ENCODE measurements at places on chromosomes 2 and 18.

DNA sequence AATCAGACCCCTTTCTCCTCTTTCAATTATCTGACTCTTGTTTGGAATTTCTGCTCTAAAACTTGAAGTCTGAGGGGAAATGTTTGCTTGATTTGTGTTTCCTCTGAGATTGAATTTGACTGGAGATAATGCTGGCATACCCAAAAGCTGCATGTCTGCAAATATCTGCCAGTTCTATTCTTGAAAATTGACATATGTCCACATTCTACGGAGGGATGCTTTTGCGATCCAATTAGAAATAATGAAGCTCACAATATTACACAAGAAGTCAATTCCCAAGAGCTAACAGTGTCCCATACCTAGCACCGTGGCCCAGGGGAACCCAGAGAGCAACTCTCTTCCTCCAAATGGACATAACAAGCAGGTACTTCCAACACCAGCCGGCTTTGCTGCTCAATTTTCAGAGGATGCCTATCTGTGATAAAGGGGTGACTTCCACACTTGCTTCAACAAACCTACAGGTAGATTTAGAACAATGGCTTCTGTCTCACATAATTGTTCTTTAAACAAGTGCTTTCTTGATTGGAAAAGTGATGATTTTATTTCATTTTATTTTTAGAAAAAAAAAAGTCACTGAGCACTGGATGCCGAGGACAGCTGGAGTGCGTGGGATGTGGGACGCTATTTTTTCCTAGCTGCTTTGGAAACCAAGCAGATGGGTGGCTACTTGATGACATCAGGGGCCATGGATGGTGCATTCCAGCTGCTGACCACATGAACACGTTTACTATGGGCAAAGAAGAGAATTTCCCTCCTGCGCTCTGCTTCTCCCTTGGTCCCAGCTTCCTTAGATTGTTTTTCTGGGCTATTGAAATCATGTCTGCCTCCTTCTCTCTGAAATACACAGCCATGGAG, 488.9 kb downstream of the RNF144A start:
- DNase-seq: no peak

- no peak for DNase-seq
Measured at GRCh38 chr2:54285451-54285850, 29.4 kb upstream of the TSPYL6 start.

DNA sequence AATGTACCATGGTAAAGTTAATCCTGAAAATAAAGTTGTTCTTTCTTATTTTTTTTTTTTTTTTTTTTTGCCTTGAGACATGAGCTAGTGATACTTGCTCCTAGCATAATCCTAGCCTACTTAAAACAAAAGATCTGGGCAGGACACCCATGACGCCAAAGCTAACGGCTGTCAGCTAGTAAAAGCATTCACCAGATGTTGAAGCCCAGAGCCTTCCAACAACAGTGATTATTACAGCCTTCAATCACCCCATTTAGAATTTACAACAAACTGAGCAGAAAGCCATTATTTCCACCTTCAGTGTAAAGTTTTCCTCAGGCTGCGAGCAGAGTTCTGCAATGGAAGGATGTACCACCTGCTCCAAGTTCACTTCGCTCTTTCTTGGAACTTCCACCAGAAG, 259.5 kb downstream of the SP3 start:
- no peak for DNase-seq

DNA sequence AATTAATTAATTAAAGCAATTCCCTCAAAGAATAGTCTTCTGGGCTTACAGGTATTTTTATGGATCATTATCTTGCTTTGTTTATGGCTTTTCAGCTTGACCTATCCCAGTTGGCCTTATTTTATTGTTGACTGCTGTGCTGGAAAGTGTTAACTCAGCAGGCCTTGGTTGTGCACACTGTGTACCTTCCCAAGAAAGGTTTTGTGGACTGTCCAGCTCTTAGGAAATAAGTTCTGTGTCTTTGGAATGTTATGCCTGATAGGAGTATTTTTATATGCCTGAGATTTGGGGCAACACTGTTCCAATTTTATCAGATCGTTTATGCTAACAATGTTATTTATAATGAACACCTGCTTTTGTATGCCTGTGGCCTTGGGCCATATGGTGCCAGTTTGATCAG, 671.9 kb upstream of the ZNF804A start:
- no peak for DNase-seq

- DNase-seq: no peak
Measured at GRCh38 chr2:49770919-49771318, 616.6 kb upstream of the FSHR start.

- peak; percentile 66 for DNase-seq
Measured at GRCh38 chr18:36354989-36355388, 57.5 kb downstream of the FHOD3 start.
